ENCODE measurements at places on chromosomes 7 and 10.

- DNase-seq: no peak
These were observed 100.7 kb downstream of the ST8SIA6 start for GRCh38 chr10:17353568-17354300.

DNA sequence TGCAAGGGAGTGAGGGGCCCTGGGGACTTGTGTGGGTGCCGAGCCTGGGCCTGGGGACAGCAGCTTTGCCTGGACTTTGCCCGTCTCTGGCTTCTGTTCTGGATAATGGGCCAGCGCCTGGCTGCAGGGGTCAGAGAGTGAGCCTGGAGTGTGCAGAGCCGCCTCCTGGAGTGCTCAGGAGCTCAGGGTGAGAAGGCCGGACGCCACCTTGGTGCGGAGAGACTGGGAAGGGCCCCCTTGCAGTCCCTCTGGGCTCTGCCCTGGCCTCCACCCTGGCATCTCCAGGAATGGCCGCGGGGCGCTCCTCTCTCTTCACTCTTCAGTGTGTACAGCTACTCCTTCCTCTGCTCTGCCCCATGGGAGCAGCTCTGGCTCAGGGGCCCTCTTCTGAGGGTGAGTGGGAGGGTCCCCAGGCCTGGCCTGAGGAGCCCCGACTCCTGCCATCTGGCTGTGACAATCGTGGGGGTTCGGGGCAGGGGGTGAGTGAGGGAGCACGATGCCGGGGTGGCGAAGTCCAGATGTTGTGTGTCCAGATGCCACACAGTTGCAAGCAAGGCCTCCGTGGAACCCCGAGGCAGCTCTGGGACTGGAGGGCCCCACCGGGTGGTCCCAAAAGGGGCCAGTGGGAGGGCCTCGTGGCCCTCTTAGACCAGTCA, 187.1 kb downstream of the DNAJB6 start:
- DNase-seq: no peak

- DNase-seq: no peak
These were observed 377.6 kb downstream of the MDFIC start for GRCh38 chr7:115299397-115300037.

GRCh38 chr7:148584154-148584827, 6.3 kb upstream of the C7orf33 start:
- DNase-seq: no peak

DNA sequence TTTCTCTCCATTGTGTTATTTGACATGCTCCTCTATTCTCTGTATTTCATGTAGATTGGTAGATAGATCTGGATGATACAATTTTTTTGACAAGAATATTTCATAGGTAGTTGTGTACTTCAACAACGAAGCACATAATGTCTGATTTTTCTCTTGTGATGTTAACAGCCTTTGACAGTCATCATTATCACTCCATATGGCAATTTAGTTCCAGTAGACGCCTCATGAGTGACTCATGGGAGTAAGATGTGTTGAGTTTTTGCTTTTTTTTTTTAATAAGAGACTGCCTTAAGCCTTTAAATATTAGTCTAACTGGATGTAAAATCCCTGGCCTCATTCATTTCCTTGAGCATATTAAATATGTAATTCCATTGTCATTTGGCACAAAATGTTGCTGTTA, 123.5 kb upstream of the ZNF32 start:
- DNase-seq: no peak

GRCh38 chr10:44689368-44689767, 221.8 kb upstream of the TMEM72 start:
- no peak for DNase-seq

GRCh38 chr10:44913350-44914081, 2.4 kb downstream of the TMEM72 start:
- no peak for DNase-seq

DNA sequence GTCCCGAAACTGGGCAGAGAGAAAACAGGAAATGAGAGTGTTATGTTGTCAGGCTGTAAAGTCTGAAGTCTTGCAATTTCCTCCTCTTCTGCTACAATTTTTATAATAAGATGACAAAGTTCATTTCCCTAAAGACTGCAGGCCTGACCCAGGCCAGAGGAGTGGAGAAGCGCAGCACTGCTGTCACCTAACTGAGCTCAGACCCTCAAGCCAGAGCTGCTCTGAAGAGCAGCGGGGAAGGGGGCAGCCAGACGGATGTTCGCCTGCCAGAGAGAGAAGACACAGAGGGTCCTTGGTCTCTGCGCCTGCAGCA, 12.6 kb upstream of the AOAH start:
- DNase-seq: no peak

DNA sequence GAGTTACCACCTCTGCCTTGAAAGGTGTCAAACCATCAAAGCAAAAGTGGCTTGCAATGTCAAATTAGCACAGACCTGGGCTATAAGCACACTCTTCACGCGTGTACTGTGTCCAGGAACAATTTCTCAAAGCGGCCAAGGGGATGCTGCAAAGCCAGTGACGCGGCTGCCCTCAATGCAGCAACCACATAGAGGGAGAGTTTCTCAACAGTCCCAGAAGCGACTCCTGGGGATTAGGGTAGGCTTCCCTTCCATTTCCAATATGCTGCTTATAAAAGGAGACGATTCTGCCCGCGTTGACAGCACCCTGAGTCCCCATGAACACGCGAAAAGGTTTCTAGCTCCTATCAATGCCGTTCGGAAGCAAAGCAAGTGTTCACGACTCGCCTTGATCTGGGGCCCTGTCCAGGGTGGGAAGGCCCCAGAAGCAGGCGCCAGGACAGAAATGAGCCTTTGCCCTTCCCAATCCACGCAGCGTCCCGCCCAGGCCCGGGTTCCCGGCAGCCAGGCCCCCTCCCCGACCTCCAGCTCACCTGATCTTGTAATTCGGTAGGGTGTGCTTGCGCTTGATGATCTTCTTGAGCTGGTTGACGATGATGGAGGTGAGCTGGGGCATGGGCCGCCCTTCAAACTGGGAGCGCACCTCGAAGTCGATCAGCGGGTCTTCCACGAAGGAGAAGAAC, 1.3 kb downstream of the PDZD8 start:
- no peak for DNase-seq

GRCh38 chr10:93178226-93178625, 104.5 kb downstream of the CYP26A1 start:
- no peak for DNase-seq

DNA sequence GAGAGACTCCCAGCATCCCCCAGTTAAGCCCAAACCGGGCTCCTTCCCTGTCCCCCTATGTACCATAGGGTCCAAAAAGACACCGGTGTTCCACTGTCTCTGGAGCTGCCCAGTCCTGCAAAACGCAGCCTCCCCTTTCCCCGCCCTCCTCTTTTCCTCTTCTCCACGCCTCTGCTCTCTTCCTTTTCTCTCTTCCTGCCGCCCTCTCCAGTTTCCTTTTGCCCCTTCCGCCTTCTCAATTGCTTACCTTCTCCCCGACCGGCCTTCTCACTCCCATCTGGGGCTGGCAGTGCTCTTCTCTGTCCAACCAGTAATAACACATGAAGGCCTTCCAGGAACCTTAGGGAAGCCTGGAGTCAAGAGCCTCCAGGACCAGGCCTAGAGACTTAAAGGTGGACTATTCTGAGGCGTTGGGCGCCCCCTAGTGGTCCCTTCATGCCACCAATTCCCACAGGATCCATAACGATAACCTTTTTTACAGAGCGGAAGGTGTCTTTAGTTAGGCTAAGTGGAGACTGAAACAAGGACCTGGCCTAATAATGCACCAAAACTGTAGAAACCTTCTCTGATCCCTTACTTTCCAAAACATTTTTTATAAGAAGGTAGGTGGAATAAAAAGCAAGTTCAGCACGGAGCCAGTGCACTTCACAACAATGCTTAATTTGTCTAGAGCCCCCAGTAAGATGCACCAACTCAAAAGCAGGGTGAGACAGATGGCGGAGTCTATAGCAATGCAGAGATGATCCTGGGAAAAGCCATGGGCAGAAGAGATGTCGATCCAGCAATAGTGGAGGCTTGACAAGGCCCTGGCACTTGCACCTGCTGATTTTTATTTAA, 27.2 kb upstream of the MSRB2 start:
- peak; percentile 38 for DNase-seq

- no peak for DNase-seq
These were observed 87.2 kb downstream of the AHR start for GRCh38 chr7:17385612-17386011.

- DNase-seq: no peak
These were observed 92.3 kb downstream of the RNF216 start for GRCh38 chr7:5689118-5689517.

GRCh38 chr10:103990121-103990520, 23.2 kb downstream of the SLK start:
- no peak for DNase-seq

DNA sequence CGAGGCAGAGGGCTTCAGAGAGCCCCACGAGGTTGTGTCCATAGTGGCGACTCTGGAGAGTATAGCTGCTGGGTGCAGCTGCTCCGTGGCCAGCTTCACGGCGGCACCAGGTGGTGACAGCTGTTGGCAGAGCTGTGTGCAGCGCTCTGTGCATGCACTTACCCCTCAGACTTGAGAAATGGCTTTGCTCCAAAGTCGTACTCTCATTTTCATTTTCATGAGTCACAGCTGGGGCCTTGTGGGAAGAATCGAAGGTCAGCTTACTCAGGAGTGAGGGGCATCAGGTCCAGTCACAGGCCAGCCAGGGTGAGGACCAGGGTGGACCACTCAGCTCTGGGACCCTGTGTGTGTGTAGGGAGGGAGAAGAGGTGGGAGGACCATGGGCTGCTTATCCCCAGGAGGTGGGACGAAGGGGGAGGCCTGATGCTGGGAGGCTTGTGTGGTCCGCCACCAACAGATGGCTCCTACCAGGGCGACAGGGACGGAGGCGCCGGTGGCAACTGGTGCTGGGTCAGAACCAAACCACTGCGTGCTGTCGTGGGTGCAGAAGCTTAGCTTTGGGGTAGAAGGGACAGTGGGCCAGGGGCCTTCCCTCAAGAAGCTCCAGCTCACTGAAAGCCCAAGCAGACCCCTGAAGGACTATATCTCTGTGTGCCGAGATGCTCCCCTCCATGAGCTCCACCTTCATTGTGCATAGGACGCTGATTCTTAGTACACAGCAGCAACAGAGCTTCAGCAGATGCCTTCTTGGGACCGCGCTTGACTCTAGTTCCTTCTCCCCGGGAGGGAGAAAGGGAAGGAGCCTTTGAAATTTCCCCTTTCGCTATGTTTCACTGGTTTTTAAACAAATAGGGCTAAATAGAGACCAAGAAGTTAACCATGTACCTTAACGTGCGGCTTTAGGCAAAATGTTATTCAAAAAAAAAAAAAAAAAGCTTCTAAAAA, 225.0 kb downstream of the CELF2 start:
- no peak for DNase-seq

DNA sequence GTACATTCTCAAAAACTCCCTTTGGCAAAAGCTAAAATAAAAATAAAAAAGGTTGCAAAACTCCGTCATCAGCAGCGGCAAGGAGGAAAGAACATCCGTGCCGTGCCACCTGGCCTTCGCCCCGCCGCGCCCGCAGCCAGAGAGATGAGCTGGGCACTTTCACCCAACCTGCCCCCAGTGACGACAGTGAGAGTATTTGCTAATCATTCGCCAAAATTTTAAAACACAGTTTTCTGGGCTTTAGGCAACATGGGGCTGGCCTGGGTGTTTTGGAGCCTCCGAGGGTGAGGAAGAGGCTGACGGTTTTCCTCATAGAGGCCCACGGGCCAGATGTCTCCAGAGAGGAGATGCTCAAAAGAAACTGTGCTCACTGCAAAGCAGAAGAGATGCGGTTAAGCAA, 128.2 kb downstream of the PRKAG2 start:
- no peak for DNase-seq

GRCh38 chr10:122464586-122464985, 3.2 kb downstream of the HTRA1 start:
- DNase-seq: no peak

Measured in stimulated activated CD4-positive, alpha-beta T cell treated with anti-CD3 and anti-CD28 coated beads, TNF-alpha, amount 100 ng/mL, for 1 hour (primary cell).